ENCODE measurements at places on chromosomes 1 and 21.

DNA sequence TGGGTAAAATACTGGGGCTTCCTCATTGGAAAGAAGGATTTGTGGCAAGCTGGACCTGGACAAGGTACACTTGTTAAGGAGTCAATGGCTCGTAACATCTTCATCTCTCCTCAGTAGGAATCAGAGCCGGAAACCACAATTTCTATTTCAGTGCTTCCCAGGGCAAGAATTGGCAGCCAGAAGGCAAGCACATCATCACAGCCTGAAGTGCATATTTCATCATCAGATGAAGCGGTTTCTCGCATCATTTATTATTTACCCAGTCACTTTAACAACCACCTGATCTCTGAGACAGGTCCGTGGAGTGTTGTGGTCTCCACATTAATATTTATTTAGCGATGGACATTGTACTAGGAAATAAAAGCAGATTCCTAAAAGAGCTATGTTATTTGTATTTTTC lies 55.0 kb downstream of the KCNJ15 start:
- no peak for DNase-seq

- DNase-seq = no peak
Observed at GRCh38 chr1:156807627-156808026, 9.0 kb downstream of the SH2D2A start.

DNA sequence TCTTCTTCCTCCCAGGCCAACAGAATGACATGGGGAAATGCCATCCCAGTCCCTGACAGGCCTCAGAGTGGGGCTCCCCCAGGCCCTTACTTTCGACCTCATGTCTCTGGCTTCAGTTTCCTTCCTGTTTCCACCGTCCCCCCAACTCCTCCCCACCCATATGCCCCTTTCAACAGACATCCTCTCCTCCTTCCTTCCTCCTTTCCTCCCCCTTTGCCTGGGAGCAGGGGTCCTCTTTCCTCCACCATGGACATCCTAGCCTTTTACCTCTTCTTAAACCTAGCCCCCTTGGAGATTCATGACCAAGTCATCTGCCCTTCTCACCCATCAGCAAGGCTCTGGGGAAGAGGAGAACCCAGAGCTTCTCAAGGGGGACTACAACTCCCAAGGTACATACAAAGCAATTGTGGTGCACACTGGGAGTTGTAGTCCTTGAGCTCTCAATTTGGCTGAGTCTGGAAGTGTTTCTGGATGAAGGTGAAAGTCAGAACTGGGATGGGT lies 4.0 kb downstream of the ZBTB7B start:
- DNase-seq = no peak

GRCh38 chr1:227946624-227947385 lies 927 bp downstream of the WNT9A start:
- DNase-seq = no peak

DNA sequence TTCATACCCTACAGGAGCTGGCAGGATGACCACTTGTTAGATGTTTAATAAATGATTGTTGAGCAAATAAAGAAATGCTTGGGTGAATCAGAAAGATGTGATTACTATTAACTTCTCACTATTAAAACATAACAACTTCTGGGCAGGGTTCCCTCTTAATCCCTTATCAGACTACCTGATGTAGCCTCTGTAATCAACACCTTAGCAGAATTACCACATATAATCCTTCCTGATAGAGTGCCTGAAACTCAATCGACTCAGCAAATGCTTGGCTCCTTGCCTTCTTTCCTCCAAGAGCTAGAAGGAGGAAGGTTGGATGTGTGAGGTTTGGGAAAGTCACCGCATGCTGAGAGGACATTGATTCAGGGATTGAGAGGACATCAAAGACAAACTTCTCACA lies 34.8 kb upstream of the DSCAM start:
- DNase-seq = no peak

GRCh38 chr1:182059936-182060335 lies 1.6 kb downstream of the ZNF648 start:
- DNase-seq = no peak
